Stimulated activated CD8-positive, alpha-beta memory T cell treated with anti-CD3 and anti-CD28 coated beads, Interleukin-4, amount 100 ng/mL, for 1 hour (primary cell): ENCODE measurements at places on chromosomes 2 and 18.

GRCh38 chr2:1974397-1974796 is 230.1 kb upstream of the PXDN start:
- no peak for DNase-seq

DNA sequence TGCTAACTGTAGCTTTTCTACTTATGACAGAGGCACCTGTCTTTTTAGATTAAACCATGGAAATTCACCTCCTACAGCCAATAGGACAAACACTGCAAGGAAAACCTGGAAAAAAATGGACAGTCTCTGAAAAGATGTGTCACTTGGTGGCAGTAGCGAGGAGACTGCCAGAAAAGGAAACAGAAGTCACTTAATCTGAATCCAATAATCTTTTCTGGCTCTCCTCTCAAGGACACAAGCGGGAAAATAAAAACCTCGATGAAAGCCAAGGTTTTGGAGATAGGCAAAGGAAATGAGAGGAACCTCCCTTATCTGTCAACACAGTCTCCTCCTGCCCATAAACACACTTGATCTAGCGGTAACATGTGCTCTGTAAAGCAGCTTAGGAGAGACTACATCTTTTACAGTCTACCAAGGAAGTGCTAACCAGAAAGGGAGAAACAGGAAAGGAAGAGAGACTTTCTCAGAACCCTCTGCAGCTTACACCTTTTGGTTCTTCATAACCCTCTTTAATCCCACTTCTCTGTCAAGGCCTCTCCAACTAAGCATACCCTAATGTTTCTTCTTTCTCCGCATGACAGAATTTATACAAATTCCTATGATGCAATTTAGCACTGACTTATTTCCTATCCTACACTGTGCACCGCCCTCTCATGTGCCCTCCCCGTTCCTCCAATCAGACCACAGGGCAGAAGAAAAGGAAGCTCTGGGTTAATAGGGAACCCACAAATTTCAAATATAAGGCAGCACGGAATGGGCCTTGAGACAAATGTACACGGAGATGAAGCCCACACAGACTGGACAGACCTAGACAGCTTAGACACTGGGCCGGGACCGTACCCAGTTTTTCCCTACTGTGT is 52.8 kb downstream of the CLASP1 start:
- DNase-seq: no peak

GRCh38 chr2:222159221-222159620 is 139.6 kb downstream of the PAX3 start:
- no peak for DNase-seq

- no peak for DNase-seq
These were observed 18.7 kb upstream of the LYPD6B start for GRCh38 chr2:149019768-149020167.

- DNase-seq: no peak
These were observed 41.0 kb downstream of the NPC1 start for GRCh38 chr18:23545247-23545789.

DNA sequence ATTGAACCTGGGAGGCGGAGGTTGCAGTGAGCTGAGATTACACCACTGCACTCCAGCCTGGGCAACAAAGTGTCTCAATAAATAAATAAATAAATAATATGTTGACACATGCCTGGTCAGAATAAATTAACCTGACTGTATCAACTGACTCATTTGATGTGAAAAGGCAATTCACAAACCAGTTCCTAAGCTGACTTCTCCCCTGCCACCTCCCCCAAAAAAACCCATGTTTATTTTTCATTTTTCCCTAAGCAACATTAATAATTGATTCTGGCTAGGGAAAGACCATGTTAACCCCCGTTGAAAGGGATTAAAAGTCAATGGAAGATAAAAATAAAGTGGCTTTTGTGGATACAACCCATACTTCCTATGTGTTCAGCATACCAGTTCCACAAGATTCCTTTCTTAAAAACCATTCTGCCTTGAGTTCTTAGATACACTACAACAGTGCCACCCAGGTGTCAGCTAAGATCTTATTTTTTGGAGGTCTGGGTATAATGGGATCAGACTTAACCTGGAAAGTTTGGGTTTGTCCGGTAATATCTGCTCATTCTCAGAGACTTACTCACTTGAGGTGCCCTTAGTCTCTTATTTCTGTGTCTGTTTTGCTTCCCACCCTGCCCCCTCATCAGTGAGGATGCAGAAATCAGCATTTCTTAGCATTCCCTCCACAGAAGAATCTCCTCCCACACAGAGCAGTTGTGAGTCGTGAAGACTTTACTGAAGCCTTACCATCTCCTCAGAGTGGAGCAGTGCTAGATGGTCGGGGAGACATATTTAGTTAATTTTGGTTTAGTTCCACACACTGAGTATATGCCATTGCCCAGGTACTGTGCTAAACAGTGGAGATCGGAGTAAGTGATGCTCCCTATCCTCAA is 10.1 kb upstream of the MCFD2 start:
- DNase-seq: no peak

DNA sequence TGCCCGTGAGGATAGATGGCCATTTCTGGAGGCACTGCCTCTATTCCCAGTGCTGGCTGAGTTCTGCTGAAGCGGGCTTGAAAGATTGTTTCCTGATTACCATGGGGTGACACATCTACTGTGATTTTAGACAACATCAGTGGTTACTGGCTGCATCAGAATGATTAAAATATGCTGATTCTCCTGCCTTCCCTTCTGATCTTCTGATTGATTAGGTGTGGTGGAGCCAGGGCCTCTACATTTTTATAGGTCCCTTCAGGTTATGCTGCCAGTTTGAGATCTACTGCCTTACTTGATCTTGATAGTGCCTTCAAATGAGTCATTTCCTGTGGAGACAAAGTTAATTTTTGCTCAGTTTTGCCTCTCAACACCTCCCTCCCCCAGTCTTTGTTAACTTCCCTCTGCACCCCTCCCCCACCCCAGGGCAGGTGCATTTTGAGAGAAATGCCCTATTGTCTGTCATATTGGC is 31.6 kb upstream of the SNORC start:
- no peak for DNase-seq
